Activated T-cell treated with anti-CD3 and anti-CD28 coated beads for 48 hours (primary cell): ENCODE measurements at places on chromosomes 3 and 15.

GRCh38 chr3:33956206-33956605 lies 157.8 kb downstream of the PDCD6IP start:
- DNase-seq: no peak

GRCh38 chr3:60742606-60743145 lies 508.6 kb downstream of the FHIT start:
- no peak for DNase-seq

DNA sequence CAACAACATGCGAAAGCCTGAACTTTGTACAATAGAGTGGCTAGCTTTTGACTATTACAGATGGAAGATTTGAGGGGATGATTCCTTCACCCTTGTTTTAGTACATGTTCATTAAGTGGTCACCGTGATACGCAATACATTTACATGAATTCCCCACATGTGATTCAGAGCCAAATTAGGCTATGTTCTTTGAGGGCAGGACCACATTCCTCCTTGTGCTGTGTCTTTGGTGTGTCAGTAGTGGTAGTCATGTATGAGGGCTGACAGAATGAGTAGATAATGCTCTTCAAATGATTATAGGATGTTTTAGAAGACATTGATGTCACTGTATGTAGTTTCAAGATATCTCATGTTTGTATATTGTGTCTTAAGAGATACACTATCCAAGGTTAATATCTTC lies 12.1 kb downstream of the PTPRG start:
- no peak for DNase-seq

GRCh38 chr15:77856705-77857346 lies 220.7 kb downstream of the TBC1D2B start:
- no peak for DNase-seq

DNA sequence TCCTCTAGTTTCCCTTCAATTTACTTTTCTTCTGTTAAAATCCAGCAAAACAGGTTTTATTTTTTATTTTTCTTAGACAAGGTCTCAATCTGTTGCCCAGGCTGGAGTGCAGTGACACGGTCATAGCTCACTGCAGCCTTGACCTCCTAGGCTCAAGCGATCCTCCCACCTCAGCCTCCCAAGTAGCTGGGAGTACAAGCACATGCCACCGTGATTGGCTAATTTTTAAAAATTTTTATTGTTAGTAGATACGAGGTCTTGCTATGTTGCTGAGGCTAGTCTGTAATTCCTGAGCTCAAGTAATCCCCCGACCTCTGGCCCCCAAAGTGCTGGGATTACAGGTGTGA lies 41.6 kb downstream of the ILDR1 start:
- no peak for DNase-seq
